Liver (tissue), 10 donors: ENCODE measurements at places on chromosomes 12 and 14. TPM values are rescaled to one million over a fixed set of nuclear protein-coding genes. Genes with fewer than 3 reads are reported as not detected.
A peak's percentile ranks its signal among the peaks of the same experiment; 100 is the strongest.

The KRT72 gene
- not detected for total RNA-seq

The CLEC1A gene
- total RNA-seq, result 0.09 TPM

The NKX2-8 gene
- not detected for total RNA-seq

The RALGAPA1 gene
- total RNA-seq, result 13.7 TPM

The CRIP2 gene
- 10.9 TPM for total RNA-seq

The PRB2 gene
- total RNA-seq, result not detected

The AQP2 gene
- not detected for total RNA-seq

The ALDH1L2 gene
- 0.19 TPM for total RNA-seq

DNA sequence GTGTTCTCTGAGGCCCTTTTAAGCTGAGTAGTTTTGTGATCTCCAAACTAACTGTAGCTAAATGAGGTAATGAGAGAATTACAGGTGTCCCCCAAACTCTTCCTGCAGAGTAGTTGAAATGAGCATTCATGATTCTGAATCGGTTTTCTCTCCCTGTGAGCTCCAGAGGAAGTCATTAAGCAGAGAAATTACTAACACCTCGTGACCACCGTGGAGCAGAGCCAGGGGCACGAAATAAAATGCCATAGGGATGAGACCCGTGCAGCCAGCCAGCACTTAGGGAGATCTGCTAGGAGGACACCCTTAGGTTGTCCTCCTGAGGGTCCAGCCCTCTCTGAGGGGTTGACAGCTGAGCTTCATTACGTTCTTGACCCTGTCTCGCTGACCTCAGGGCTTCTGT is 79.5 kb downstream of the SLC25A47 start:
- H3K36me3 ChIP-seq, result no peaks in the 10 kb centered on the region
- H3K4me3 ChIP-seq, result no peak overlapping the region
- peaks cover 2% of the 10 kb centered on the region for H3K4me1 ChIP-seq
- H3K27me3 ChIP-seq, result no peaks in the 10 kb centered on the region
- no peak for DNase-seq

GRCh38 chr14:78725086-78725485 is 554.9 kb downstream of the NRXN3 start:
- no peaks in the 10 kb centered on the region for H3K36me3 ChIP-seq
- no peaks in the 10 kb centered on the region for H3K27me3 ChIP-seq
- no peaks in the 10 kb centered on the region for H3K4me1 ChIP-seq
- H3K27ac ChIP-seq, result no peak overlapping the region
- H3K4me3 ChIP-seq, result no peak overlapping the region

DNA sequence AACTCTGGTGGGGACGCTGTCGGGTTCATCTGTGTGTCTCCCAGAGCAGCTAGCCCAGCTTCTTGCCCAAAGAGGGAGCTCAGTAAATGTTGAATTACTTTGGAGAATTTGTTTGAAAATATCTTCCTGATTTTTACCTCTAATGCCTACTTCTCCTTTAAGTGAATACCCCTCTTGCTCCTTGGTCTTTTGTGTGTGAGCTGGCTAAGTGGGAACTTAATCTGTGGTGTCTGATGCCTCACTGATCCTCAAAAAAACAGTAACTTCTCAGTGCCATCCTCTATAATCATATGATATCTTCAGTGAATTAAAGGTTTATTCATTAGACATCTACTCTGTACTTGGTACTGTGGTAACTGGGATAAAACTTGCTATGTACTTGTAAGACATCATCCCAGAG is 7.7 kb upstream of the PSMA6 start:
- no peak overlapping the region for H3K27ac ChIP-seq
- no peaks in the 10 kb centered on the region for H3K36me3 ChIP-seq
- H3K4me1 ChIP-seq, result peaks cover 14% of the 10 kb centered on the region

DNA sequence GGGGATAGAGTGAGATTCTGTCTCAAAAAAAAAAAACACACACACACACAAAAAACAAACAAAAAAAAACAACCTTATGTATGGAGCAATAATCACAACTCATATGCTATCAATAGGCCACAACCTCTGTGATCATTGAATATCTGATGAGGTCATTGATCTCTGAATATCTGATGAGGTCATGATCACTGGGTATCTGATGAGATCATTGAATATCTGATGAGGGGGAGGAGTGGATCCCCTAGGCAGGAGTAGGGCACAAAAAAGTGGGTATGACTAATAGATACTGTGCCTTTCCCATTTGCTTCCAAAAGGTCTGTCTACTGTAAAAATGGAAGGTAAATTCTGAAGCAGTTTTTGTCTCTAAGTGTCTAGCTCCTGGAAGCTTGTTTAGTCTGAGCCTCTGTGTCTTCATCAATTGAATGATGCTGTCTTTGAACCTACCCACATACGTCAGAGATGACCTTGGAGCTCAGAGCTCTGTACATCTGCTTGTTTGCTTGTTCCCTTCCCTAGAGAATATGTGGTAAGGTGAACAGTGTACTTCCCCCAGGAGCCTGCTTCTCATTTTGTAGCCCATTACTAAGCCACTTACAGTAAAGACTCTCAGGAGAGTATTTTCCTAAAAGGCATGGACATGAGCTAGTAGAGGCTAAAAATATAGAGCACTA is 13.6 kb downstream of the PAH start:
- DNase-seq, result no peak
- H3K27me3 ChIP-seq, result no peaks in the 10 kb centered on the region
- peaks cover 6% of the 10 kb centered on the region for H3K4me1 ChIP-seq
- H3K4me3 ChIP-seq, result no peak overlapping the region
- H3K27ac ChIP-seq, result peak overlapping the region; percentile 51
- peaks cover 9% of the 10 kb centered on the region for H3K36me3 ChIP-seq

GRCh38 chr12:2183556-2184541 is 131.1 kb downstream of the CACNA1C start:
- no peaks in the 10 kb centered on the region for H3K27me3 ChIP-seq
- H3K27ac ChIP-seq, result no peak overlapping the region
- no peak for DNase-seq
- H3K4me3 ChIP-seq, result no peak overlapping the region
- H3K36me3 ChIP-seq, result no peaks in the 10 kb centered on the region
- H3K4me1 ChIP-seq, result no peaks in the 10 kb centered on the region

- H3K4me1 ChIP-seq, result no peaks in the 10 kb centered on the region
- H3K36me3 ChIP-seq, result no peaks in the 10 kb centered on the region
- H3K27me3 ChIP-seq, result no peaks in the 10 kb centered on the region
- no peak overlapping the region for H3K27ac ChIP-seq
- H3K4me3 ChIP-seq, result no peak overlapping the region
- no peak for DNase-seq
Measured at GRCh38 chr12:129827102-129827865, 76.5 kb downstream of the TMEM132D start.

- no peaks in the 10 kb centered on the region for H3K4me1 ChIP-seq
- H3K36me3 ChIP-seq, result no peaks in the 10 kb centered on the region
- no peak overlapping the region for H3K4me3 ChIP-seq
- peaks cover 2% of the 10 kb centered on the region for H3K27me3 ChIP-seq
Measured at GRCh38 chr12:42570076-42570475, 19.5 kb downstream of the PRICKLE1 start.

DNA sequence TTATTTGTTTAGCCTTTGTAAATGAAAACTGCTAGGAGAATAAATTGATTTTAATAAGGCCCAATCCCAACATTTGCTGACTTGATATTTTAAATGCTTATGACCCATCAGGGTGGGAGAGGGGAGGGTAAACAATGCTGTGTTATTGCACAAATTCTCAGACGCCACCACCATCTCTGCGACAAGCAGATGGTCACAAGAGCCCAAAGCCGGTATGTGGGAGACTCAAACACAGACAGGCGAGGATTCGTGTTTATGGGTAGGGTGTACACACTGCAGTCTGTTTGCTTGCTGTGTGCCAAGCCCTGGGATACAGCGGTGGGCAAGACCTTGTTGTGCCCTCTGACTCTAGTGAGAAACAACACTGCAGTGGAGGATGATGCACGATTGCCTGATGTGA is 39.2 kb upstream of the PWP1 start:
- H3K27ac ChIP-seq, result no peak overlapping the region
- H3K4me1 ChIP-seq, result no peaks in the 10 kb centered on the region
- no peaks in the 10 kb centered on the region for H3K36me3 ChIP-seq
- no peak for DNase-seq
- no peak overlapping the region for H3K4me3 ChIP-seq

GRCh38 chr12:13173012-13173932 is 23.3 kb upstream of the EMP1 start:
- no peak overlapping the region for H3K27ac ChIP-seq
- no peak for DNase-seq
- H3K36me3 ChIP-seq, result no peaks in the 10 kb centered on the region
- H3K4me3 ChIP-seq, result no peak overlapping the region

- no peaks in the 10 kb centered on the region for H3K27me3 ChIP-seq
- H3K27ac ChIP-seq, result no peak overlapping the region
- DNase-seq, result no peak
- no peaks in the 10 kb centered on the region for H3K4me1 ChIP-seq
Measured at GRCh38 chr12:96186607-96187301, 7.4 kb upstream of the ELK3 start.

- H3K4me1 ChIP-seq, result peaks cover 37% of the 10 kb centered on the region
- H3K27ac ChIP-seq, result peak overlapping the region; percentile 93
- no peaks in the 10 kb centered on the region for H3K27me3 ChIP-seq
- peak overlapping the region; percentile 84 for H3K4me3 ChIP-seq
Measured at GRCh38 chr12:6768437-6768914, 2.3 kb downstream of the PTMS start.

- H3K4me3 ChIP-seq, result no peak overlapping the region
- DNase-seq, result no peak
- peak overlapping the region; percentile 75 for H3K27ac ChIP-seq
- H3K36me3 ChIP-seq, result no peaks in the 10 kb centered on the region
- peaks cover 50% of the 10 kb centered on the region for H3K4me1 ChIP-seq
- no peaks in the 10 kb centered on the region for H3K27me3 ChIP-seq
Measured at GRCh38 chr12:110577864-110578693, 5.0 kb downstream of the PPTC7 start.

- peak; percentile 43 for DNase-seq
- no peak overlapping the region for H3K4me3 ChIP-seq
- H3K36me3 ChIP-seq, result no peaks in the 10 kb centered on the region
- H3K4me1 ChIP-seq, result no peaks in the 10 kb centered on the region
- H3K27me3 ChIP-seq, result no peaks in the 10 kb centered on the region
- no peak overlapping the region for H3K27ac ChIP-seq
Measured at GRCh38 chr14:61860294-61860918, 98.2 kb downstream of the SNAPC1 start.

DNA sequence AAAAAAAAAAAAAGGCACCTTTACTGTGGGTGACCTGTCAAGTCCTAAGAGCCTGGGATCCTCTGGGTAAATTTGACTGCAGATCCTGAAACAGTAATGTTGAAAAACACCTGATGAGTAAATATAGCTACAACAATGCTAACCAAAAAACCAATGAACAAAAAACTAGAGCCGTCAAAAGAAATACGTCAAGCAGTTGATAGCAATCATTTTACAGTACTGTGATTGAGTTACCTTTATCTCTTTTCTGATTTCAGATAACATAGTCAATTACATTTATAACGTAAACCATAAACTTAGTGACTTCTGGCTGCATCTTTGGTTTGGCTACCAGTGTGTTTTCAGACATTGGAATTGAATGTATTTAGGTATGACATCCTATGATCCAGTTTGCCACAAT is 6.1 kb upstream of the TMED2 start:
- no peak for DNase-seq
- H3K36me3 ChIP-seq, result no peaks in the 10 kb centered on the region
- H3K27me3 ChIP-seq, result no peaks in the 10 kb centered on the region
- no peak overlapping the region for H3K4me3 ChIP-seq
- no peak overlapping the region for H3K27ac ChIP-seq

GRCh38 chr14:101460986-101461750 is 100.1 kb upstream of the DIO3 start:
- DNase-seq, result no peak
- no peaks in the 10 kb centered on the region for H3K36me3 ChIP-seq
- no peak overlapping the region for H3K4me3 ChIP-seq
- no peak overlapping the region for H3K27ac ChIP-seq
- no peaks in the 10 kb centered on the region for H3K27me3 ChIP-seq
- H3K4me1 ChIP-seq, result peaks cover 8% of the 10 kb centered on the region

DNA sequence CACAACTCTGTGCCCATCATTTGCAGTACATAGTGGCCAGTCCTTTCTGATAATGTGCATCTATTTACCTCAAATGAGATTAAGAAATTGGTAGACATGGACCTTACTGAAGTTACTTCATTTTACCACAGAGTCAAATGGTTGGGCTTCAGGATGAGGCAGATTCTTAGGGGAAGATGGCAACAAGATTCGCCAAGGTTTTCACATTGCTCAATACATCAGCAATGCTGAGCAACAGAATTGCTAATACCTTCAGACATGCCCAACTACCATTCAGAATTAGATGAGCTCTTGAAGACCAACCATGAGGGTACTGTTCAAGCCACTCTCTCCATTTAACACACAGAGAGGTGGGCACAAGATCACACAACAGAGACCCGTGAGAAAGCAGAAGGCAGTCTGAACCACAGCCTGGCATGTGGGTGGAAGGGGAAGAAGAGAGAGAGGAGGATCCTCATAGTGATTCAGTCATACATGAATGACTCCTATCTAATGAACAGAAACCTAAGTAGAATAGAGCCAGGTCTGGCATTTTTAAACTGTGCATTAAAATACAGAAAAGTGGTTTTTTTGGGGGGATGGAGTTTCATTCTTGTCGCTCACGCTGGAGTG is 28.5 kb downstream of the CPM start:
- peaks cover 6% of the 10 kb centered on the region for H3K4me1 ChIP-seq
- no peaks in the 10 kb centered on the region for H3K27me3 ChIP-seq
- no peak overlapping the region for H3K4me3 ChIP-seq
- no peaks in the 10 kb centered on the region for H3K36me3 ChIP-seq
- no peak overlapping the region for H3K27ac ChIP-seq
- DNase-seq, result no peak

- H3K27me3 ChIP-seq, result no peaks in the 10 kb centered on the region
- H3K36me3 ChIP-seq, result no peaks in the 10 kb centered on the region
- H3K27ac ChIP-seq, result no peak overlapping the region
- no peaks in the 10 kb centered on the region for H3K4me1 ChIP-seq
- no peak for DNase-seq
Measured at GRCh38 chr12:42039577-42039976, 105.1 kb downstream of the GXYLT1 start.

- peak overlapping the region; percentile 36 for H3K27ac ChIP-seq
- no peaks in the 10 kb centered on the region for H3K4me1 ChIP-seq
- peaks cover under 1% of the 10 kb centered on the region for H3K36me3 ChIP-seq
- no peak for DNase-seq
- H3K4me3 ChIP-seq, result no peak overlapping the region
- no peaks in the 10 kb centered on the region for H3K27me3 ChIP-seq
Measured at GRCh38 chr12:96241846-96242256, 47.7 kb downstream of the ELK3 start.

GRCh38 chr14:72932893-72933292 is 6.6 kb downstream of the DCAF4 start:
- H3K4me1 ChIP-seq, result no peaks in the 10 kb centered on the region
- peaks cover under 1% of the 10 kb centered on the region for H3K36me3 ChIP-seq

DNA sequence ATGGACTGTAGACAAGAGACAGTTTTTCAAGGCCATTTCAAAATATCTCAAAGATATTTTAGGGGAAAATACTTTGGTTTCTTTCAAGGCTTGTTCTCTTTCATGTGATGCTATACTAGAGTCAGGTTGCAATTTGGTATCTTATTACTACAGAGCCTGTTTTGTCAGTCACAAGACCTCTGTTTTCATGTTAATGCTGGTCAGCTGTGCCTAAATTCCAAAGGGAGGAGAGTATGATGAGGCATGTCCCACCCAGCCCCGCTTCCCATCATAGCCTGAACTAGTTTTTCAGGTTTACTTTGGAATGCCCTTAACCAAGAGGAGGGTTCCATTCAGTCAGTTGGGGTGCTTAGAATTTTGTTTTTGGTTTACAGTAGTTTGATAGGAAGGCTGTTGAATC is 52.6 kb downstream of the GPHB5 start:
- H3K27ac ChIP-seq, result no peak overlapping the region
- H3K4me3 ChIP-seq, result no peak overlapping the region
- no peaks in the 10 kb centered on the region for H3K4me1 ChIP-seq
- no peak for DNase-seq

GRCh38 chr14:67986131-67986841 is 166.7 kb downstream of the RAD51B start:
- H3K27me3 ChIP-seq, result no peaks in the 10 kb centered on the region
- no peak overlapping the region for H3K27ac ChIP-seq
- H3K4me3 ChIP-seq, result no peak overlapping the region
- DNase-seq, result no peak
- H3K4me1 ChIP-seq, result no peaks in the 10 kb centered on the region
